Myometrial cell (primary cell): ENCODE measurements at places on chromosomes 11 and 22. TPM values are rescaled to one million over a fixed set of nuclear protein-coding genes. Genes with fewer than 3 reads are reported as not detected.

GAB4 gene
- total RNA-seq, result not detected in 2 replicates

SMTNL1 gene
- not detected in 2 replicates for total RNA-seq

PHRF1 gene
- 11.0 and 16.7 TPM in 2 replicates for total RNA-seq

F2 gene
- not detected in 2 replicates for total RNA-seq

ATP6V1E1 gene
- 125 and 152 TPM in 2 replicates for total RNA-seq

SLC22A8 gene
- not detected in 2 replicates for total RNA-seq

RNF121 gene
- 25.7 and 27.7 TPM in 2 replicates for total RNA-seq

OR52A5 gene
- not detected in 2 replicates for total RNA-seq

MUC5AC gene
- not detected in 2 replicates for total RNA-seq

POU2AF2 gene
- not detected in 2 replicates for total RNA-seq

TMEM151A gene
- not detected in 2 replicates for total RNA-seq

CADM1 gene
- total RNA-seq, result not detected in 2 replicates

TBC1D10A gene
- total RNA-seq, result 25.9 and 30.3 TPM in 2 replicates

SCN3B gene
- total RNA-seq, result 0.18 TPM in 1 of 2 replicates, not detected in the other

ROM1 gene
- total RNA-seq, result 2.8 and 14.1 TPM in 2 replicates

BIRC3 gene
- 0.71 and 0.86 TPM in 2 replicates for total RNA-seq

CARD10 gene
- total RNA-seq, result 8.7 and 12.1 TPM in 2 replicates

OR2AG2 gene
- total RNA-seq, result 0.18 and 0.29 TPM in 2 replicates

CASP5 gene
- total RNA-seq, result not detected in 2 replicates

USP2 gene
- total RNA-seq, result under 0.01 and 0.89 TPM in 2 replicates

CELSR1 gene
- 0.29 TPM in 1 of 2 replicates, not detected in the other for total RNA-seq

VWCE gene
- 0.58 TPM in 1 of 2 replicates, not detected in the other for total RNA-seq

ANO5 gene
- not detected in 2 replicates for total RNA-seq

SGSM1 gene
- under 0.01 TPM in 1 of 2 replicates, not detected in the other for total RNA-seq

MFNG gene
- total RNA-seq, result not detected in 2 replicates

DSCAML1 gene
- total RNA-seq, result not detected in 2 replicates

NXPE1 gene
- not detected in 2 replicates for total RNA-seq

OR8D1 gene
- total RNA-seq, result not detected in 2 replicates

IFITM5 gene
- total RNA-seq, result not detected in 2 replicates

OR8G5 gene
- not detected in 2 replicates for total RNA-seq
